ENCODE measurements at places on chromosomes 3 and 15. TPM values are rescaled to one million over a fixed set of nuclear protein-coding genes. Genes with fewer than 3 reads are reported as not detected.

TUSC7 gene
- total RNA-seq: not detected

LMAN1L gene
- not detected for total RNA-seq

ZNF385D gene
- 1.7 TPM for total RNA-seq

COL6A6 gene
- not detected for total RNA-seq

MCF2L2 gene
- 0.14 TPM for total RNA-seq

LRRC15 gene
- total RNA-seq: not detected

CAMP gene
- total RNA-seq: 0.27 TPM

DNAH1 gene
- 0.53 TPM for total RNA-seq

RPL14 gene
- total RNA-seq: 984 TPM

NANOGP8 gene
- not detected for total RNA-seq

OR5K2 gene
- not detected for total RNA-seq

LINGO1 gene
- 0.07 TPM for total RNA-seq

GBE1 gene
- total RNA-seq: 22.7 TPM

SOX14 gene
- total RNA-seq: not detected

P2RY13 gene
- total RNA-seq: not detected

TIGIT gene
- not detected for total RNA-seq

DAZL gene
- total RNA-seq: not detected

CCR2 gene
- not detected for total RNA-seq

PARP15 gene
- 0.35 TPM for total RNA-seq

TEX55 gene
- not detected for total RNA-seq

ERICH6 gene
- total RNA-seq: not detected
